NCI-H774 (cell line): ENCODE measurements at places on chromosomes 2 and 18.

- no peak for DNase-seq
These were observed 21.2 kb downstream of the GPC1 start for GRCh38 chr2:240456447-240457222.

GRCh38 chr2:202149936-202150335 is 76.9 kb downstream of the KIAA2012 start:
- no peak for DNase-seq

- DNase-seq: no peak
These were observed 369.4 kb upstream of the SALL3 start for GRCh38 chr18:78610179-78610578.

DNA sequence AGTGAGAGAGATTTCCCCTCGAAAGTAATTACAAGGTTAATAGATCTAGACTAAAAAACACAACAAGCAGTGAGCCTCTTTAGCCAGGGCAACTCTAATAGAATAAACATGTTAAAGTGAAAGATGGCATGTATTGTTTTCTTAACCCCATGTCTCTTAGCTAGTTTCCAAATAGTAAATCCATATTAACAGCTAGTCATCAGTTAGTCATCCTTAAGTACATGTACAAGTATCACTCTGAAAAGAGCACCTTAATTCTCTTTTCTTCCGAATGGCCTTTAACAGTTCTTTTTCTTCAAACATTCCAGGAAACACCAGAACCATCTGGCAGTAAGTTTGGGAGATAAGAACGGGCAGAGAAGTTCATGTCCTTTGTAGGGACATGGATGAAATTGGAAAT is 1480.0 kb downstream of the LRP1B start:
- DNase-seq: no peak

DNA sequence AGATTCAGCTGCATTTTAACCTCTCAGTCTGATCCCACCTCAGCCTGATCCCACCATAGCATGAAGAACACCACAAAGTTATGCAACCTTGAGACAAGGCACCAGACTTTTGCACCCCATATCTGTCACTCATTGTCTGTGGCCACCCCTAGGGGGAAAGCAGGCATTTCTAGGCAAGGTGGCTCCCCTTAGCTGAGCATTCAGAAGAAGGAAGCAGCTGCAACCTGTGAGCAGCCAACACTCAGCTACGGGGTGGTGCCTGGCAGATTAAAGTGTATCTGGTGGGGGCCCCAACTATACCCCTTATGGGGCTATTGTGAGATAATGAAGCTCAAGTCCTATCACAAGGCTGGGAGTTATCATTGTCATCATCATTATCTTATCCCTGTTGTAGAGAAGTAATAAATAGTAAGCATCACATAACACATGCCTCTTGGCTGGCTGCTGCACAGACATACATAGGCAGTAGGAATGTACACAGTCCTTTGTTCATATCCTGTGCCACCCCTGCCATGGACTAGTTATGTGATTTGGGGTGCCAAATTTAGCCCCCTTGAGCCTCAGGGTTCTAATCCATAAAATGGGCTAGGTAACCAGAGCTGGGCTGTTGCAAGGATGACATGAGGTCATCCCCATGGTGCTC is 20.6 kb upstream of the TMEM163 start:
- DNase-seq: no peak

- DNase-seq: no peak
These were observed 85.8 kb downstream of the RBM43 start for GRCh38 chr2:151175864-151176263.

GRCh38 chr2:141142025-141142424 is 988.8 kb downstream of the LRP1B start:
- DNase-seq: no peak

GRCh38 chr2:196891136-196891535 is 35.4 kb downstream of the PGAP1 start:
- DNase-seq: no peak

DNA sequence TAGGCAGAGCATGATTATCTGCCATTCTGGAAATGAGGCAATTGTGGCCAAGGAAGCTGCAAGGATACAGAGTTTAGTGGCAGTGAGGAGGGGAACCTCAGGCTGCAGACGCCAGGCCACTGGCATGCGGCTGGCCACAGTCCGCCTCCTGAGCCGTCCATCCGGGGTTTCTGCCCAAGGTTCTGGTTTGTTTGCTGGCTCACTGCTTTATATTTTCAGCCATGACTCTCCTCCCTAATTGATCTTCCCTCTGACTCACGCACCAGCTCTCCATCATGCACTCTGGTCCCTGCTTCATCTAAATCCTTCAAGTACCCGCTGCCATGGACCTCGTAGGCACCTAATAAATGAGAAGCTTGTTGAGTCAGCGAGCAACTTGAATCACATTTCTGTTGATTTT is 107.8 kb upstream of the REV1 start:
- DNase-seq: no peak

DNA sequence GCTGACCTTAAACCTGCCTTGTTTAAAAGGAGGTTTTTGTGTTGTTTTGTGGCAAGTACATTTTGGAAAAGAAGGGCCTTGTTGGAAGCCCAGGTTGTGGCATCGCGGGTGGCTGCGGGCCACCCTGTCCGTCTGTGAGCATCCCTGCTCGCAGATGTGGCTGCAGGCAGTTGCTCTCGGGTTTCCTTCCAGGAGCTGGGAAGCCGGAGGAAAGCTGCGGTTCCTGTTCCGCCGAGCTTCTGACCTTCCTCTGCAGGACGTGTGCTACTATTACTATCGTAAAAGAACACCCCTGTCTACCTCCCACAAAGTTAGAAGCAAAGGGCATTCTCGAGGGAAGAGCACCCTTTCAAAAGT is 766 bp downstream of the MFF start:
- no peak for DNase-seq

DNA sequence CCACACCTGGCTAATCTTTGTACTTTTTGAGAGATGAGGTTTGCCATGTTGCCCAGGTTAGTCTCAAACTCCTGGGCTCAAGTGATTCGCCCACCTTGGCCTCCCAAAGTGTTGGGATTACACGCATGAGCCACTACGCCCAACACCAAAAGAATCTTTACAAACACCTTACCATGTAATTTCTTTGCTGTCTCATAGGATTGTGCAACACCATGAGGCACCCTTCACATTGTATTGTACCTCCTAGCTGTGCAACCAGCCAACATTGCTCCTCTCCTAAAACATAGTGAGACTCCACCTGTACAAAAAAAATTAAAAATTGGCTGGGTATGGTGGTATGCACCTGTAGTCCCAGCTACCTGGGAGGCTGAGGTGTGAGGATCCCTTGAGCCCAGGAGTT is 3.1 kb upstream of the MFSD6 start:
- no peak for DNase-seq
